ENCODE measurements at places on chromosomes 1 and 21.

DNA sequence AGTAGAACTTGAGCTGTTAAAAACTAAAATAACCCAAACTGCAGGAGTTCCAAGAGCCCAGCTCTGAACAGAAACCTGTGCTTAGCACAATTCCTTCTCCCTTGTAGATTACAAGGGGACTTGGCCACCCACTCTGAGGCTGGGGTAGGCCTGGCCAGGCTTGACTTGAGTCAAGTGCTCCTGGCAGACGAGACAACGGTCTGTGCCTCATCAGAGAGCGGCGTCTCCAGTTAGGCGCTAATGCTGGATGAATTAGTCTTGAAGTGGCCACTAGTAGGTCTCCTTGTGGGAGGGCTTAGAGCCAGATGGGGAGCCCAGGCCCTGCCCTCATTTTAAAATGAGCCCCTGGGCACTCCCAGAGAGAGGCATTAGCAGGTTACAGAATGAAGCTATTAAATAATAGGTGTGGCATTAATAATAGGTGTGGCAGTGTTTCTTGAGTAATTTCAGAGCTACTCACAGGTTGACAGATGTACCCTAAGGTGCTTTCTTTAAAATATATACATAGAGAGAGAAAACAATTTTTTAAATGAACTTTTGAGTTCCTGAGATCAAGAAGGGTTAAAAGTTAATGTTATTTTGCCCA, 1.1 kb downstream of the EEIG2 start:
- DNase-seq = peak; percentile 75

DNA sequence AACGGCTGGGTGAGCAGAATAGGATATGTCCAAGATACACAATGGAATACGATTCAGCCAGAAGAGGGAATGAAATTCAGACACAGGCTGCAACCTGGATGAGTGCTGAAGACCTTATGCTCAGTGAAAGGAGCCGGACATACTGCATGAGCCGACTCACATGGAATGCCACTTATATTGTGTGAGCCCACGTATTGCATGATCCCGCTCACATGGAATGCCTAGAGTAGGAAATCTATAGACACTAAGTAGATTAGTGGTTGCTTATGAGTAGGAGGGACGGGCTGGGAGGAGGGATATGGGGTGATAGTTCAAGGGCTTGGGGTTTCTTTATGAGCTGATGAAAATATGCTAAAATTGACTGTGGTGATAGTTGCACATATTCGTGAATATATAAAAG, 26.8 kb downstream of the TMPRSS2 start:
- no peak for DNase-seq

GRCh38 chr21:38434913-38435533, 63.3 kb downstream of the ERG start:
- no peak for DNase-seq

DNA sequence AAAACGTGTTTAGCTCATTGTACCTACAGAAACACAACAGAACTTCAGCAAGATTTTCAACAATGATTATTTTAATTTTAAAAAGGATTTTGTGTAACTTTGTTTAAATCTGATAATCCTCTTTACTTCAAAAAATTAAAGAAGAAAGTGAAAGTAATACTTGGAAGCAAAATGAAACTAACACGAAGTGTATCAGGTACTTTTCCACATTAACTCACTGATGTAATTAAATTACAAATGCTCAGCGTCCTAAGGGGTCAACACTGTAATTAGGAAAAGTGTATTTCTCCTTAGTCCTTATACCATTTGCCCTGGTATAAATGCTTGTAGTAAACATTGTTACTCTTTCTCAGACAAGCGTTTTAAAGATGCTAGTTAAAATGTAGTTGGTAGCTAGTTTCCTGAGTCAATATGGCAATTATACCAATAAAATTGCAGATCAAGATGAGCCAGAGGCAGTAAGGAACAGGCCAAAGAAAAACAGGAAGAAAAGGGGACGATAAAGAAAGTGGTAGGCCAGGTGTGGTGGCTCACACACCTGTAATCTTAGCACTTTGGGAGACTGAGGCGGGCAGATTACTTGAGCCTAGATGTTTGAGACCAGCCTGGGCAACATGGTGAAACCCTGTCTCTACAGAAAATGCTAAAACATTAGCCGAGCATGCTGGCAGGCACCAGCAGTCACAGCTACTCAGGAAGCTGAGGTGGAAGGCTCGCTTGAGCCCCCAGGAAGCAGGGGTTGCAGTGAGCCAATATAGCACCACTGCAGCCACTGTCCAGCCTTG, 553.0 kb downstream of the SMYD3 start:
- peak; percentile 1 for DNase-seq

GRCh38 chr1:64569411-64569810, 99.5 kb downstream of the CACHD1 start:
- peak; percentile 7 for DNase-seq

DNA sequence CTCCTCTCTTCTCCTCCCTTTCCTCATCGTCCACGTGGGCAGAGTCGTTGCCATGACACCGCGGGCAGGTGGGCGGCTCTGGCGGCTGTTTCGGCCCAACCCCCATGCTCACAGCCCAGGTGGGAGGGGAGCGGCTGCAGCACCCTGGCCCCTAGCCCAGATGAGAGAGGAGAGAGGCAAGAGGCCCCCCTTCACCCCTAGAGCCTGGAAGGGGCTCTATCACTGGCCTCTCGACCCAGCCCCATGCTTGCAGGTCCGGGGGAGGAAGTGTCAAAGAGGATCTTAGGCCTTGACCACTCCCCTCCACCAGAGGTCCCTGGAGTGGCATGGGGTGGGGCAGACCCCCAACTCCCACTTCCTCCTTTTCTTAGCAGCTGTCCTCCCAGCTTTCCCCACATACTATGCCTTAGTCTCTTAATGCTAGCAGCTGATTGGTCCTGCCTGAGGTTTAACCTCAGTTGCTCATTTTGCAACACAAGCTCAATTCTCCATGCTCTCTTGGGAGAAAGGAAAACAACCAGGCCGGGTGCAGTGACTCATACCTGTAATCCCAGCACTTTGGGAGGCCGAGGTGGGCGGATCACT, 10.4 kb downstream of the DLGAP3 start:
- peak; percentile 70 for DNase-seq

All from inflammatory macrophage (primary cell).